Ammon's horn (tissue), 1 donor: ENCODE measurements at places on chromosomes 11 and 22.

DNA sequence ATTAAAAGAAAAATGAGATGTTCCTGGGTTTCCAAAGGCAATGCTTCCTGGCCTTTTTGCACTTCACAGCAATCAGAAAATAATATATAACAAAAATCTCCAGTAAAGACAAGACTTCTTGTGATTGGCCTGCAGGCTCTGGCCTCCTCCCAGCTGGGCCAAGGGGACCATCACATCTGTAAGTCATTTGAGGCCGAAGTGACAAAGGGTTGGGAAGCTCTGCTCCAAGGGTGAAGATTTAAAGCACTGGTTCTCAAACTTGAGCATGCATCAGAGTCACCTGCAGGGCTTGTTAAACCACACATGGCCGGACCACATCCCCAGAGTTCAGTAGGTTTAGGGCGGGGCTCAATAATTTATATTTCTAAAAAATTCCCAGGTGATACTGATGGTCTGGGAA lies 32.1 kb downstream of the ARFGAP2 start:
- DNase-seq: no peak

- DNase-seq: no peak
Measured at GRCh38 chr11:19625438-19625837, 87.2 kb upstream of the NAV2 start.

DNA sequence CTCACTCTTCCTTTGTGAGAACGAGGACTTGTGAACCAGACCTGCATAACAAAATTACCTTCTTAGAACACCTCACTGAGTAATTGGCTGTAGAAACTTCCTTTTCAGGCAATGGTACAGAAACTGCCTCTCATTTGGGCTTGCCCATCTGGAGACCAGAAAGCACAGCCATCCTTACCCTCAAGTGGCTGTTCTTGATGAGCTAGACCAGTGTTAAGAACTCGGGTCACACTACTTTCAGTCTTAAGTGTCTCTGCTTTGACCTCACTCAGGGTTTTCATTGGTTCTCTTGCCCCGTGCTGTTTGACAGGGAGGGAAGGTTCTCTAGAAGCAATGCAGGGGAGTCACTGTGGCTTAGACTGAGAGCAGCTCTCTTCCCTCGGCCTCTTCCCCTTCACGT lies 29.3 kb downstream of the NAT10 start:
- no peak for DNase-seq

DNA sequence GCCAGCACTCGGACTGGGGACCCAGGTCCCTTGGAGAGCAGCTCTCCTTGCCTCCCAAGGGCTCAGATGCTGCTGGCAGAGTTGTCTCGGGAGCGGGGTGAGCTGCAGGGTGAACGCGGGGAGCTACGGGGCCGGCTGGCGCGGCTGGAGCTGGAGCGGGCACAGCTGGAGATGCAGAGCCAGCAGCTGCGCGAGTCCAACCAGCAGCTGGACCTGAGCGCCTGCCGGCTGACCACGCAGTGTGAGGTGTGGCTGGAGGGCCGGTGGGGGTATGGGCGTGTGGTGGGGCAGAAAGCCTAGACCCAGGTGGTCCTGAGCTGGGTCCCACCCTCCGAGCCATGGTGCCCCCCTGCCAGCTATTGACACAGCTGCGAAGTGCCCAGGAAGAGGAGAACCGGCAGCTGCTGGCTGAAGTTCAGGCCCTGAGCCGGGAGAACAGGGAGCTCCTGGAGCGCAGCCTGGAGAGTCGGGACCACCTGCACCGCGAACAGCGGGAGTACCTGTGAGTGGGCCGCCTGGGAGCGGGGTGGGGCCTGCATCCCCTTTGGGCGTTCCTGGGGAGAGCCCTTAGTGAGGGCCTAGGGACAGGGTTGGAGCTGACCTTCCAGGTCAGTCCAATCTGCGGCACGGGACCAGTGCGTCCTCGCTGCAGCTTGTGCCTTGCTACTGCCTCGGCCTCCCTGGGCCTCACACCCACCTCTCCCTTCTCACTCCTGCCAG lies 5.8 kb upstream of the RPS6KA4 start:
- no peak for DNase-seq

GRCh38 chr11:92894197-92894596 lies 75.3 kb upstream of the MTNR1B start:
- no peak for DNase-seq

GRCh38 chr11:2791139-2791520 lies 91.3 kb upstream of the KCNQ1OT1 start:
- DNase-seq: no peak

GRCh38 chr11:120657306-120658070 lies 145.9 kb downstream of the GRIK4 start:
- no peak for DNase-seq

DNA sequence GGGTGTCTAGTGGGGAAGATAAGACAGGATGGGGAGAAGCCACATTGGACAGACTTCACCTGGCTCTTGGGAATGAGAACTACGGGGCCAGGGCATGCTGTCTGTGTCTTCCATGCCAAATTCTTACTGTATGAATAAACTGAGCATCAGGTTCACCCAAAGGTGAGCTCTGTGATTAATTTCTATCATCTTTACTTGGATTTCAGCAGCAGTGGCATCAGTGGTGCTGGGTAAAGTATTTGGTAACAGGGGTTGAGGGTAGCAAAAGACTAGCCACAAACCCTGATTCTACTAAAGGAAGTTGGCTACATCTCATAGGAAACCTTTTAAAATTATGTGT lies 38.8 kb downstream of the IRAG1 start:
- DNase-seq: no peak

- DNase-seq: no peak
Measured at GRCh38 chr11:58641341-58641740, 18.9 kb downstream of the CNTF start.

GRCh38 chr11:134999590-134999989 lies 587.5 kb upstream of the B3GAT1 start:
- no peak for DNase-seq

- DNase-seq: no peak
Measured at GRCh38 chr22:17705546-17705945, 67.0 kb downstream of the BCL2L13 start.
